Caki2 (cell line): ENCODE measurements at places on chromosomes 6 and 20.

DNA sequence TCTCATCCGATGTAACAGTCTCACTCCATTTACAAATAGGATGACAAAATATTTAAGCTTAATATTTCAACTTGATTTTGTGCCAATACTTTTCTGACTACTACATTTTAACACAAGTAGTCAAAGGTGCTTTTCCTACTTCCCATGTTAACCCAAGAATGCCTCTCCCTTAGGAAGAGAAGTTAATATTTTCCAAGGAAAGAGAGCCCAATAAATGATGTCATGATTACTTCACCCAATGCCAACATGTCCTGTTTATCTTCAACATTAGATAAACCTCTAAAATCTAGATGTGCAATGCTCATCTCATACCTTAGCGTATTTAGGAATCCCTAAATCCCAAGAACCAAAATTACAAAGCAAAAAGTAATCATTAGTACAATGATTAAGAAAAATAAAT is 156.7 kb upstream of the TENT5A start:
- peak; percentile 6 for DNase-seq

DNA sequence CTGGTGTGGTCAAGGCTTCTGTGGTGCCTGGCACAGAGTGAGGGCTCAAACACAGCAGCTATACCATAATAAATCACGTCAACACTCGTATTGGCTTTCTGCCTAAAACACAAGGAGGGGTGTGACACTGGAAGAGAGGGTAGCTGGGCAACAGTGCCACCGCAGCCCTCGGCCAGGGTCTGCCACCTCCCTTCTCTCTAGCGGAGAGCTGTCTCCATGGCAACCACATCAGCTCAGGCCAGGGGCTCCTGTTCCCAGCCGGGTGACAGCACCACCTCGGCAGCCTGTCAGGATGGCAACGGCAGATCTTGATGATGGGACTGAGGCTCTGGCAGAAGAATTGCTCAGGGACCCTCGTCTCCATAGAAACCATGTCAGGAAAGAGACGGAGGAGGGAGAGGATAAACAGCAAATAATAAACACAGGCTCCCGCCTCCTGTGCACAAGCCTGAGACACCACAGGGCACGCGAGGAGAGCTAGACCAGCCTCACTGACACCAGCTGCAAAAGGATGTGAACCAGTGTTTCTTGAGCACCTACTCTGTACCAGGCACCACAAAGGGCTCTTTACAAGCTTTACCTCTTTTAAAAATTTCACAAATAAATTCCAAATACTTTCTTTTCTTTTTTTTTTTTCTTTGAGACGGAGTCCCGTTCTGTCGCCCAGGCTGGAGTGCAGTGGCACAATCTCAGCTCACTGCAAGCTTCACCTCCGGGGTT is 50.4 kb upstream of the TLDC2 start:
- no peak for DNase-seq

GRCh38 chr6:26224940-26225847 is 138.0 kb downstream of the HFE start:
- DNase-seq = peak; percentile 95

DNA sequence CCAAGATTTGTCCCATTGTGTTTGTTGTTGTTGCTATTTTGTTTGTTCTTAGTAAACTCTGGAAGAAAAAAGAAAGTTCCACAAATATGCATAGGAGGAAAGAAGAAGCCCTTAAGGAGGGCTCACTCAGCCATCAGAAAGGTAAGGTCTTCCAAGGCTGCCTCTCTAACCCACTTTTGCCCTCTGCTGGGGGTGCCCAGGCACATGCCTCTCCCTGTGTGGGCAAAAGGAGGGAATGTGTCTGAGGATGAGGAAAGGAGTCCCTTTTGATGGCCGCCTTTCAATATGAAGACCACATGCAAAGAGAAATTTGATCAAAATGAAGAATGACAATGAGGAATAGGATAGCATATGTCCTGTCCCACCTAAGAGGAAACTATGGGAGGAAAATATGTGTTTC is 248.2 kb upstream of the POU3F2 start:
- DNase-seq = no peak

GRCh38 chr6:45738057-45738455 is 277.6 kb downstream of the CLIC5 start:
- no peak for DNase-seq
